SJCRH30 (cell line): ENCODE measurements at places on chromosomes 7 and 10. TPM values are rescaled to one million over a fixed set of nuclear protein-coding genes. Genes with fewer than 3 reads are reported as not detected.

DNA sequence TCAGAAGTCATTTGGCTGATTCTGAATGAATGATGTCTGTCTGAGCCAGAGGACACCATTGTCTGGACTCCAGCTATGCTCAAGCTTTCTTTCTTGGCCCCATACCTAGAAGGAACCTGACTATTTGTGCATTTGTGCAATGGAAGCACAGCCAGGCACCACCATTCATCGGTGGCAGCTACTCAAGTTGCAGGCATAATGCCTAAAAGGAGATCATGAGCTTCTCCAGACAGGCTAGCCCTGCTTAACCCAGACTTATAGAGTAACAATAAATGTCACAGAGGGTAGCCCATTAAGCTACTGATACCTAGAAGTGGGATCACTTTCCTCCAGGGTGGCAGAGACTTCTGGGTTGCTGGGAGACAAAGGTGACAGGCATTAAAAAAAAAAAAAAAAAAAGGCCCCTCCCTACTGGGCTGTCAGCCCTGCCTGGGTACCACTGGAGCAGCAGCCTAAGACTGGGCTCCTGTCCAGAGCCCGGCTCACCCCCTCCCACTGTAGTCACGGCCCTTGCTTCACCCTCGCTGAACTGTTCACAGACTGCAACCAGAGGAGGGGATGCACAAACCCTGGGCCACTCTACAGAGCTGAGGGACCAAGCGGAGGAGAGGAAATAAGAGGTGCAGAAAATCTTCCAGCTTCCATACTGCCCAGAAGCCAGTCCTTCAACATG lies 75.4 kb upstream of the ATP6V0A4 start:
- peaks cover 17% of the 10 kb centered on the region for H3K36me3 ChIP-seq
- H3K27me3 ChIP-seq = no peaks in the 10 kb centered on the region

DNA sequence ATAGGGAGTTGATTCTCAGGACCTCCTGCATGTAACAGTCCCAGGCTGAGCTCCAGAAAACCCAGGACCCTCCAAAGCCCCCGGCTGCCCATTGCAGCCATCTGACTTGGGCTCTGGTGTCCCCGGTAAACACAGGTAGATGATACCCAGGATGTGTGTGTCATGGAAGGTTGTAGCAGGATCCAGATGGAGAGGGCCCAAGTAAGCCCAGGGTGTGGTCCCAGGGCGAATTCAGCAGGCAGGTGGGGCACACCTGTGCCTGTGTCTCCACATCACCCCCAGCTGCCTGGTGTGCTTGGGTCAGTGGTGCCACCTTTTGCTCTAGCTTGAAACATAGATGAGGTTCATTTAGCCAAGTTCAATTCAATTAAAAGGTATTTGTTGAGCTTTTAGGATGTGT lies 524.1 kb downstream of the GLRX3 start:
- no peaks in the 10 kb centered on the region for H3K27me3 ChIP-seq
- H3K4me3 ChIP-seq = no peak overlapping the region
- H3K4me1 ChIP-seq = no peaks in the 10 kb centered on the region
- no peak for DNase-seq

DNA sequence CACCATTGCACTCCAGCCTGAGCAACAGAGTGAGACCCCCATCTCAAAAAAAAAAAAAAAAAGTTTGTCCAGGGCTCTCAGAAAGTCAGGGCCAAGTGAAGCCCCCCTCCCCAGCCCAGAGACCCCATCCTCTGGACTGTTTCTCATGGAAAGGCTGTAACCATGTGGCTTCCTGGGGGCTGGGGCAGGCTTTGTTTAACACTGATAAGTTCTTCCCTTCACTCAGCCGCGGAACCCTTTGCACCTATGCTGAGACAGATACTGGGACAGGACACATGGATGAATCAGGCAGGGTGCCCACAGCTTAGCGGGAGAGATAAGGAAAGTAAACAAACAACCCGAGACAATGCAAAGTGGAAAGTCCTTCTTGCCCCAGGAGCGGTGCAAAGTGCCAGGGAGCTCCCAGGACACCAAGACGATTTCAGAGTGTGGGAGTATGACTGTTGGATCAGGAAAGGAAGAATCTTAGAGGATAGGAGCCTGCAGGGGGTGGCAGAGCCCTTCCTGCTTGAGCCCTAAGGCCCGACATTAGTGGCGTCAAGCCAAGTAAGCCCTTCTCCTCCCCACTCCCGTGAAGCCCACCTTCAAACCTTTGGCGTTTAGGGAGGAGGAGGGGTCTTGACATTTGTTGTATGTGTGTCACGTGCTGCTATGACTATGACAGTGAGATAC lies 11.6 kb downstream of the MLXIPL start:
- peaks cover 6% of the 10 kb centered on the region for H3K4me1 ChIP-seq
- no peak overlapping the region for H3K4me3 ChIP-seq
- H3K36me3 ChIP-seq = no peaks in the 10 kb centered on the region
- H3K27ac ChIP-seq = no peak overlapping the region
- DNase-seq = peak; percentile 59

The GPNMB gene
- total RNA-seq = 0.85 and 1.3 TPM in 2 replicates

DNA sequence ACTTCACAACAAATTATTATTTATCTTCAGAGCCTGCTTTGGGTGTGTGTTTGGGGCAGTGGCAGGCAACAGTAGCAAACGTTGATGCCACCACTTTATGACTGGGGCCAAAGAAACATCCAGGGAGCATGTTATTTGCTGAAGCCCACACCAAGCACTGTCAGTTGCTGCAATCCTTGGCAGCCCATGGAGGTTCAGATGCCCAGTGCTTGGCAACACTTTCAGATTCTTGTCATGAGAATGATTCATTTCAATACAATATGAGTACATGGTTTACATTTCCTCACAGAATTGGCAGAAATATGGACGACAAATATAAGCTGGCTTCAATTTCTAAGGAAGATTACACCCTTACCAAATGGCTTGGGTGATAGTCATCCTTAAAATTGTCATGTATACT lies 46.5 kb upstream of the GLI3 start:
- H3K27me3 ChIP-seq = no peaks in the 10 kb centered on the region
- no peak overlapping the region for H3K4me3 ChIP-seq
- H3K27ac ChIP-seq = no peak overlapping the region
- H3K36me3 ChIP-seq = no peaks in the 10 kb centered on the region

DNA sequence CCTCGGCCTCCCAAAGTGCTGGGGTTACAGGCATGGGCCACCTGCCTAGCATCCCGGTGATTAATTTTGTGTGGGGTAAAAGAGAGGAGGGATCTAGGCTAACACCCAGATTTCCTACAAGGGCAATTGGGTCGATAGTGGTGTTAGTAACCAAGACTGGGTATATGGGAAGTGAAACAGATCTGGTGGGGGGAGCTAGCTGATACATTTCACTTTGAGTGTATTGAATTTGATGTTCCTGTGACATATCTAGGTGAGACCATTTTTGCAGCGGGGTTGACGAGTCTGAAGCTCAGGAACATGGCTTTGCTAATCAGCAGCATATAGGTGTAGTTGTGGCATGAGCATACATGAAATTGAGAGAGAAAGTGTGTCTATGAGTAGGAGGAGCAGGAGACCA lies 12.0 kb downstream of the CLCN1 start:
- H3K27me3 ChIP-seq = peaks cover 6% of the 10 kb centered on the region
- no peaks in the 10 kb centered on the region for H3K4me1 ChIP-seq

GRCh38 chr7:66768865-66769832 lies 28.6 kb downstream of the RABGEF1 start:
- peaks cover 13% of the 10 kb centered on the region; the same call in 1 of the 2 replicates for H3K36me3 ChIP-seq
- H3K27me3 ChIP-seq = no peaks in the 10 kb centered on the region
- no peak for DNase-seq
- no peaks in the 10 kb centered on the region for H3K4me1 ChIP-seq
- no peak overlapping the region for H3K27ac ChIP-seq

DNA sequence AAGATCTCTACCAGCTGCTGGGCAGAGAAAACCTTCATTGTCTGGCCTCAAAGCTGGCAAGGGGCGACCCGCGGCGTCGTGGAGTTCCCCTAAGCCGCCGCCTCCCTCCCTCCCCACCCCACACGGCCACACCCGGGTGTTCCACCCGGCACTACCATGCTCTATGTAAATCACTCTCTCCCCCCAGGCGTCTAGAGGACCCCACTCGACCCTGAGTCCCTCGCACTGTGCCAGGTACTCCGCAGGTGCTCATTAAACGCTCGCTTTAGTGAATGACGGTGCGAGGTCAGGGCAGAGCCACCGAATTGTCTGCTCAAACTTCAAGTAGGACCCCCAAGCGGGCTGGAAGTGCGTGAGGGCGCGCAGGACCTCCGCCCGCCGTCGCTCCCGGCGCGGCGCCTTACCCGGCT lies 628 bp downstream of the PARP12 start:
- H3K27me3 ChIP-seq = no peaks in the 10 kb centered on the region
- peaks cover 11% of the 10 kb centered on the region for H3K4me1 ChIP-seq
- DNase-seq = no peak
- H3K36me3 ChIP-seq = no peaks in the 10 kb centered on the region

DNA sequence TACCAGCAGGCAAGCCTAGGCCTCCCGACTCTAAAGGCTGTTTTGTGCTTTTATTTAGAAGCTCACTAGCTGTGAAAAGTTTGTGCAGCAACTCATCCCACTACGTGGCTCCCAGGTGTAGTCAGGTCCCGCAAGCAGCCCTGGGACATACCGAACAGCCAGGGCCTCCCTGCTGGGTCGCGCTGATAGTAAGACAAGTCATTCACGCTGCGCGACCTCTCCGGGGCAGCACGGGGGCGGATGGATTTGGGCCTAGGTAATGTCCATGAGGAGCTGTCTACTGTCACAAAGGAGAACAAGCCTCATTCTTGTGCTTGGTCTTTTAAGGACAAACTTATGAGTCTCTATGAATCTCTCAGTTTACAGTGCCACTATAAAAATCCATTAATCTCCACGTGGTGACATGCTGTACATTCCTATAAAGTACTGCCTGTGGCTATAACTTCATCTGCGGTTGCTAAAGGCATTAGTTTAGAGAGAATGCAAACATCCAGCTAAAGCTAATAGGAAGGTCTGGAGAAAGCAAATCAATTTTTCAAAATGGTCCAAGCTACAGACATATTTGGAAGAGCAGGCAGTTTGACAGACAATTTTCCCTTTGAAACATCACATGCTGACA lies 546.8 kb downstream of the PHTF2 start:
- no peaks in the 10 kb centered on the region for H3K4me1 ChIP-seq
- no peaks in the 10 kb centered on the region for H3K27me3 ChIP-seq
- DNase-seq = no peak
- H3K36me3 ChIP-seq = no peaks in the 10 kb centered on the region

GRCh38 chr10:9362721-9363120 lies 1308.2 kb downstream of the GATA3 start:
- H3K27ac ChIP-seq = no peak overlapping the region
- no peak overlapping the region for H3K4me3 ChIP-seq
- no peaks in the 10 kb centered on the region for H3K36me3 ChIP-seq
- H3K27me3 ChIP-seq = no peaks in the 10 kb centered on the region
- H3K4me1 ChIP-seq = no peaks in the 10 kb centered on the region
- DNase-seq = no peak

The SMO gene
- 40.5 and 43.2 TPM in 2 replicates for total RNA-seq

The WDR86 gene
- total RNA-seq = 0.46 and 1.0 TPM in 2 replicates

GRCh38 chr7:1965579-1966294 lies 267.0 kb downstream of the MAD1L1 start:
- no peaks in the 10 kb centered on the region for H3K4me1 ChIP-seq
- no peaks in the 10 kb centered on the region for H3K36me3 ChIP-seq
- H3K27me3 ChIP-seq = no peaks in the 10 kb centered on the region
- no peak overlapping the region for H3K4me3 ChIP-seq
- no peak for DNase-seq
- no peak overlapping the region for H3K27ac ChIP-seq

DNA sequence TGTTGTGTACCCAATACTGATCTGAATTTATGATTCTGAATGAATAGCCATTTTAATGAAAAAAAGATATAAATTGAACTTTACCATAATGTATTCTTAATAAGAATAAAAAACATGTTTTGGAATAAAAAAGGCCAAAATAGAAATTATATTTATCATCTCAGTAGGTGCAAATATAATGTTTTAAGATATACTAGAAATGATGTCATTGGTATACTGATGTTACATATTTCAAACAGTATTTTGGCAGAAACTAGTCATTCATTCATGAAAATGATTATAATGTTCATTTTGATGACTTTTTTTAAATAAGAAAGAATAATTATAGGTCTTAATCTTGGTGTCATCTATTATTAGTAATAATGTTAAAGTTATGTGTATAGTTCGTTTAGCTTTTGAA lies 9.2 kb downstream of the PCGF5 start:
- DNase-seq = no peak
- H3K4me3 ChIP-seq = no peak overlapping the region
- no peaks in the 10 kb centered on the region for H3K36me3 ChIP-seq
- no peak overlapping the region for H3K27ac ChIP-seq

DNA sequence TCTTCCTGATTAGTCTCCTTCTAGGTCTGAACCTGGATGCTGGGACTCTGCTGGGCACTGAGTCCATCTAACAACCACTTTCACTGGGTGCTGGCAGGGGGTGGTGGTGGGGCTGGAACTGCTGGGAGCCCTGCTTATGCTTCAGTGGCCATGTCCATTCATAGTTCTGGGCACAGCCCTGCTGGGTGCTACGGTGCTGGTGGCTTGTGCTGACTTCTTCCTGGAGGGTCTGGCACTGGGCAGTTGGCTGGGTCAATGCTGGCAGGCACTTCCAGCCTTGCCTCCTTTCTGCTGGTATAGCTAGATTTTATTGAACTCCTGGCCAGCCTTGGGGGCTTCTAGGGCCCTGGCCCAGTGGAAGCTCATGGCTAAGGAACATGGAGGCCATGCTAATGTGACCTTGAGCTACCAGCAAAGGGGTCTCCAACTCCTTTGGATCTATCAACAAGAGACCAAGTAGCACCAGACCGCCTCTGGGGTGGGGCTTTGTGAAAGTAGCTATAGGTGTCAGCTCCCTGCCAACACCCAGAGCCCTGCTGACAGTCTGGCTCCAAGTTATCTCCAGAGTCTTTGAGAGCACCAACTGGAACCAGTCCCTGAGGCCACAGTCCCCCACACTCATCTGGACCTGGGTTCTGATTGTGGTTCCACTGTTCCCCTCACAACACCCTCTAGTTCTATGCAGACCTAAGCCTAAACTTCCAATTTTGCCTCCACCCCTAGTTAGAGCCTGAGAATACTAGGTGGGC lies 99.6 kb downstream of the MAGI2 start:
- H3K4me3 ChIP-seq = no peak overlapping the region
- no peaks in the 10 kb centered on the region for H3K36me3 ChIP-seq
- DNase-seq = no peak

The SP8 gene
- 2.5 and 2.8 TPM in 2 replicates for total RNA-seq

DNA sequence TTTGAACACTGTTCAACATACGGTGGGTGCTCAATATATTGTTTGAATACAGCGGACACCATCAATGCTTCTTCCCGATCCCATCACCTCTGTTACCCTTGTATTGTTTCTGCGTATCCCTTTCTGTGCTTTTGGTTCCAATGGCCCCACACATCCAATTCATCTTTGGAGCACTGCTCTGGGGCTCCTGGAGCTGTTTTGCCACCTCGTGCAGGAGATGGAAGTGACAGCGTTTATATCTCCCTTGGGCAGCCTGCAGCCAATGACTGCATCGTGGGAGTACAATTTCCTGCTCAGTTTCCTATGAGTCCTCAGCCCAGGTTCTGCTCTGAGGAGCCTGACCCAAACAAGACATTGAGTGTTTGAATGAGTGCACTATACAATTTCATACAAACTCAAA lies 50.2 kb upstream of the PIK3CG start:
- H3K36me3 ChIP-seq = no peaks in the 10 kb centered on the region
- no peak for DNase-seq
- no peak overlapping the region for H3K4me3 ChIP-seq
- no peaks in the 10 kb centered on the region for H3K27me3 ChIP-seq

- no peaks in the 10 kb centered on the region for H3K4me1 ChIP-seq
- peak; percentile 28 for DNase-seq
- H3K27me3 ChIP-seq = no peaks in the 10 kb centered on the region
- H3K4me3 ChIP-seq = no peak overlapping the region
Measured at GRCh38 chr7:47228386-47229014, 353.4 kb downstream of the TNS3 start.

The OR9A2 gene
- not detected in 2 replicates for total RNA-seq
